ENCODE measurements at places on chromosomes 16 and 17.

DNA sequence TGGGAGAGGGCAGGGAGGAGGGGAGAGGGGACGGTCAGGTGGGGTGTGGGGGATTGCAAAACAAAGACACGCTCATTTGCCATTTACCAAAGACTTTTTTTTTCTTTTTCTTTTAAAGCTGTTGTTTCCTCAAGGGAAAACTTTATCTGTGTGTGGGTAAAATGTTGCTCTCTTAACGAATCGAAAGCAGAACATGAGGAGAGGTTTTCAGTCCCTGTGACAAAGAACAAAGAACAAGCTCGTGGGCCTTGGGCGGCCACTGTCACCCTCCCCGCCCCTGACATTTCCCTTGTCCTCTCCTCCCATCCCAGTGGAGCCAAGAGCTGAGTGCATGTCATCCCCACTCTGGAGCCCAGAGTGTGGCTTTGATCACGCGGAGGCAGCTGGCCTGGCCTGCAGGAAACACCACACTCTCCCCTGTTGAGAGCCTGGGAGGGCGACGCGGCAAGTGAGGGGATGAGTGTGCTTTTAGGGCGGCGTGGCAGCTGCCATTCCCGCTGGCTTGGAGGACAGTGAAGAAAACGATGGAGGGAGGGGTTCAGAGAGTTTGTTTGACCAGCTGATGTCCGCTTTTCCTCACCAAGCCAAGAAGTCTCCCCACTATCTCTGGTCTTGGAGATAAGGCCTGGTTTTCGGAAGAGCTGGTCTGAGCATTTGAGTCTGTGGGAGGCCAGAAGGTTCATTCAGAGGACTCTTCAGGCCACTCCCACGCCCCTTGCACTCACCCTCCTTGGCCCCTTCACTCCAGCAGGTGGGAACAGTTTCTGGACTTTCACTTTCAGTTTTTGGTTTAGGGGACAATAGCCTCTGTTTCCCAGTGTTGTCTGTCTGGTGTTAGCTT lies 11.4 kb downstream of the CCR7 start:
- no peak for DNase-seq

GRCh38 chr17:15342460-15342859 lies 1.1 kb upstream of the TEKT3 start:
- no peak for DNase-seq

DNA sequence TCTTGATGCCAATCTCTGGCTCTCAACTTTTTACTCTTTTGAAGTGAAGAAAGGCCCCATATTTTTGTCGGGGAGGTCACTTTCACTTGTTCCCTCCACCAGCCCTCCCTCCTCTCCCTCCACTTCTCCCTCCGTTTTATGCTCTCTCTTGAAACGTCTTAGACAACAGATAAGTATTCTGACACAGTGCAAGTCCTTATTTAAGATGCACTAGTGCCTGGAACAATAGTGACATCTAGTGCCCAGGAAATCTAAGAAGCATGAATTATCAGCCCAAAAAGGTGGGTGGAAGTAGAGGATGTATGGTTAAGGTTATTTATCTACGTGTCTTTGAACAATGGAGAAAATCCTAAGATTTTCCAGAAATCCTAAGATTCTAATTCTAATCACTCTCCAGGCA lies 17.9 kb downstream of the PSME3IP1 start:
- no peak for DNase-seq

DNA sequence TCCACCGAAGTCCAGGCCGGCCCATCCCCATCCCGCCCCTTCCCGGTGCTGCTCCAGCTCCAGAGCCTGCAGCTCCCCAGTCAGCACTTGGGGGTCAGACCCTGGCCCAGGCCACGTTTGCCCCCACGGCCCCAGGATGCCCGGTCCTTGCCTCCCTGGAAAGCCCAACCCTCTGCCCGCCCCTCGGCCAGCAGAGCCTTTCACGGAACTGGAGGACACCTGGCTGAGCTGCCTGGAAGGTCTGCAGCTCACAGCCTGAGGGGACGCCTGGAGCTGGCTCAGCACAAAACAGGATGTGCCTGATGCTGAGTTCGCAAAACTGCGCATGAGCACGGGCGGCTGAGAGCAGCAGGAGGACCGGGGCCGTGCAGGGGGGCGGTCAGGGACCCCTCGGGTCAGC lies 29.7 kb upstream of the SSTR5 start:
- DNase-seq: no peak

GRCh38 chr16:19765860-19766553 lies 47.9 kb downstream of the IQCK start:
- no peak for DNase-seq

- DNase-seq: no peak
Measured at GRCh38 chr17:82117139-82118090, 19.4 kb upstream of the FASN start.

DNA sequence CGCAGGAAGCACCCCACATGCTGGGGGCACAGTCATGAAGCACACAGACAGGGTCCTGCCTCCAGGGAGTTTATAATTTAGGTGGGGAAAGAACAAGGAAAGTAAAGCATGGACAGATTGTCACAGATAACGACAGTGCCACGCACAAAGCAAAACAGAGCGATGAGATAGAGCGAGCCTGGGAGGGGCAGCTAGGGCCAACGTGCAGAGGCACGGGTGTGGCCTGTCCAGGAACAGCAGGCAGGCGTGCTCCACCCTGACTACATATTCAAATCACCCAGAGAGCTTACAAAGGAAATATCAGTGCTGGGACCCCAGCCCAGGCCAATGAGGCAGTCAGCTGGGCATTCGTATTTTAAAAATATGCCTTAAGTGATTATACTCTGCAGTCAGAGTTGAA lies 16.8 kb downstream of the LGALS9 start:
- no peak for DNase-seq

DNA sequence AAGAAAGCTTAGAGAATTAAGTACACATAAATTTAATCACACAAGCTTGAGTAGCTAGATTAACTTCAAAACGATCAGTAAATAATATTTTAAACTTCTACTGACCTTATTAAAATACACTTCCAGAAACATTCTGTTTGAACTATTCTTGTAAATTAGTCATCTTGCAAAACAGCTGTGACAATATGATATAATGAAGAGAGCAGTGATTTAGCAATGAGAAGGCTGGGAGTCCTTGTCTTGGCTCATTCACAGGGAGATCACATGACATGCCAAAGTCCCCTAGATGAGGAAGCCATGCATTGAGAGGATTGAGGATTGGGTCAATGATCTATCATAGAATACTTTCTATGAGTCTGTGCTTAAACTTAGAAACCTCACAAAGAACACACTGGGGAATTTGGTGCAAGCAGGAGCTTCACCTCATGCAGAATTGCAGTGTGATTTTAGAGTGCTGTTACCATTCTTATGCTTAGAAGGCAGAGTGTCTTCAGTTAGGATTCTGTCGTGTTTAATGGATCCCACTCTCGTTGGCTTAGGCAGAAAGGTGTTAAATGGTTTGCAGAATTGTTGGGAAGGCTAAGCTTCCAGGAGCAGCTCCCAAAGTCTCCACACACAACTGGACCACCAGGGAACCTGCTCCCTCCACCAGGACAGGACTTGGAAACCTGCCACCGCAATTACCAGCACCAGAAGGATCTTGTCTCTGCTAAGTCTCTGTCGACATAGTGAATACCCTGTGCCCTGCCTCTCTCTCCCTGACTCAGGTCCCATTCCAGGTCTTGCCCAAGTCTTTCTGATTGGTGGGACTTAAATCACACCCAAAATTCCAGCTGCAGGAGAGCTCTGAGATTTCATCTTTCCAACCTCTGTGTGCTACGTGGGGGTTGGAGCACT lies 87.1 kb downstream of the USP22 start:
- DNase-seq: no peak

- DNase-seq: no peak
Measured at GRCh38 chr16:81804134-81804610, 25.1 kb downstream of the PLCG2 start.

GRCh38 chr17:77291591-77292386 lies 151.0 kb downstream of the SEC14L1 start:
- no peak for DNase-seq

DNA sequence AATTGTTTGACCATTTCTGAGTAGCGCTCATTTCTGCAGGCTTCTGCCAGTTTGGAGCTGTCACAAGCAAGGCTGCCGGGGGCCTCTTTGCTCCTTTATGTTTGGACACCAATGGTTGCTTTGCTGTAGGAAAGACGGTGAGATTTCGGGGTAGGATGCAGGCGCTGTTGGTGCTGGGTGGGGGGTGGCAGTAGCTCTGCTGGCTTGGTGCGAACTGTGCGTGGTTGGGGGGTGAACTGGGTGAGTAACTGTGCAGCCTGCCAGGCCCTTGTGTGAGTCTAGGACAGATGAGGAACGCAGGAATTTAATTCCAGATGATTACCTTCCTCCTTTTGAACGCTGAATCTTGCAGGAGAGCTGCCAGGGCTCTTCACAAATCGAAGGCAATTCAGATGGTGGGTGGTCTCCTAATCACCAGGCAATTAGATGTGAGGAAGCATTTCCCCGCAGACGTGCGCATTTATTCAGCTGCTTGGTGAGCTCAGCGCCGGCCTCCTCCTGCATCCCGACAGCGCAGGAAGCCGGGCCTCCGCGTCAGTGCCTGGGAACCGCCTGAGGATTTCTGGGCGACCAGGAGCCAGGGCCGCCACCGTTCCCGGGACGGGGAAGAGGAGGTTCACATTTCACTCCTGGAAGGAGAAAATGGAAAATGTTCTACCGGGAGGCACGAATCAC lies 154.4 kb downstream of the FOXL1 start:
- DNase-seq: no peak

GRCh38 chr17:8186787-8187516 lies 3.0 kb downstream of the BORCS6 start:
- DNase-seq: peak; percentile 96

- DNase-seq: no peak
Measured at GRCh38 chr16:13178318-13178717, 276.9 kb downstream of the SHISA9 start.

DNA sequence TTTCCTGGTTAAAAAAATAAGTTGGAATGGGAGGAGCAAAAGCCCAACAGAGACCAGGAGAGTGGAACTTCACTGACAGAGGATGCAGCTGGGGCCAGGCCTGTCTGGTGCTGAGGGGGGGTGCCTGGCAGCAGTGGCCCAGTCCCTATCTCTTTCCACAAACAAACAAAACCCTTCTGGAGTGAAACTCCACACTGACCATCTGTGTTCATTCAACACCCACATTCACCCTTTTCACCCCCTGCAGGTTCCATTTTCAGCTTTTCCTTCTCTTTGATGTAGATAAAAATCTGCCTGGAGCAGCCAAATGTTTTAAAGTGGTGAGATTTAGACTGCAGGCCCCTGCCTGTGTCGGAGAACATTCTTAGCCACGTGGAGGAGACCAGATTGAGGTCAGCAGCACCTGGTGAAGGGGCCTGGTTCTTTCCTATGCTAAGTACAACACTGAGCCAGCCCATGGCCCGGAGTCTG lies 161.4 kb upstream of the CDH11 start:
- DNase-seq: no peak

DNA sequence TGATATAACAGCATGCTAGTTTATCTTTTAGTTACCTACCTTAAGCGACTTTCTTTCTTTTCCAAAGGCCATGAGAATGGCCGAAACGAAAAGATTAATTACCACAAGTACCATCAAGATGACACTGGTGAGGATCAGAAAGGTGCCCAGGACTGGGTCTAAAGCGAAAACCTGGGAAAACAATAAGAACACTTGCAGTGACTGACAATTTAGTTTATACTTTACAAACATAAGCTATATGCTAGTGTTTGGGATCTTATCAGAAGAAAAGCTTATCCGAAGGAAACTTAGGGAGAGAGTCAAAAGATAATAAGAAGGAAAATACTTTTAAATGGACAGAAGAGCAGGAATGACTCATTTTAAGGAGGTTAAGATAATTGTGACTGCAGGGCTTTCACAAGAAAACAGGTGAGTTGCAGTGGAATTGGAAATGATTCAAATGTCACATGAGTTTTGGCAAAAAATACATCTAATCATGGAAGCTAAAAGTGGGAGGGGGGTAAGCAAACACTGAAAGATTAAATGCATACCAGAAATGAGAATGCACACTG lies 34.8 kb downstream of the IST1 start:
- no peak for DNase-seq

GRCh38 chr16:425082-425718 lies at the start of gene RAB11FIP3:
RAB11FIP3 (plus strand) TSS chr16:425649; CDS start chr16:426007, 358 bp downstream.
- DNase-seq: peak; percentile 31

DNA sequence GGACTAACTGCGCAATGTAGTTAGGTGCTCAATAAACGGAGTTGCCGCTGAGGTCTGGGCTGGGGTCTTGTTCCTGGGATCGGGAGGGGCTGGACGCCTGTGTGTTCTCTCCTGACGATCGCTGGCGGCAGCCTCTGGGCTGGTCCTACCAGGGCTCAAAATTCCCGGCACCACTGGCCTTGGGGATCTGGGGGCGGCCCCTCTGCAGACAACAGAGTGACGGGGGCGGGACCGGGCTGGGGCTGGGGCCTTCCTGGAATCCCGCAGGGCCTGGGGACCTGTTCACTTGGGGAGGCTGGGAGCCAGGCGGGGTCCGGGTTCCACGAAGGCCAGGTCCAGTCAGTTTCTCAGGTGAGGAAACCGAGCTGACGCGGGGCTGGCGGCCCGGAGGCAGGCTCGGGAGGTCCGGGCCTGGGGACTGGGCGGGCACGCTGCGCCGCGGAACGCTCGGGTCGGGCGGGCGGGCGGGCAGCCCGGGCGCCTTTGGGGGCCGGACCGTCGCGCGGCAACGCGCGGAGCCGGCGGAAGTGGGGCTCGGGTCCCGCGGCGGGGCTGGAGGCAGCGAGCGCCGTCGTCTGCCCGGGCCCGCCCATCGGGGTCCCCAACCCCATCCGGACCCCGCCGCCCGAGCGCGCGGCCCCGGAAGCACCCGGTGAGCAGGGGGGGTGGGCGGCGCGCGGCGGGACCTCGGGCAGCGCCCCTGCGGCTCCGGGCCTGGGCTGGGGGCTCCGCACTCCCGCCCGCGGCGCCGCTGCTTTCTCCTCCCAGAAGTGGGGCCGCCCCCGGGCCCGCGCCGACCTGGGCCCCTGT lies at the start of gene PIGQ:
Gene PIGQ, plus strand, starts transcription at position 524 of the 810 bp plus-strand sequence. CDS start 4,107 bp downstream, outside the sequence.
- DNase-seq: peak; percentile 56

Data from amniotic stem cell (primary cell).